Bronchial epithelial cell (primary cell): ENCODE measurements at places on chromosomes 6 and 20.

- DNase-seq = no peak
Measured at GRCh38 chr6:1971612-1972011, 273.8 kb downstream of the GMDS start.

DNA sequence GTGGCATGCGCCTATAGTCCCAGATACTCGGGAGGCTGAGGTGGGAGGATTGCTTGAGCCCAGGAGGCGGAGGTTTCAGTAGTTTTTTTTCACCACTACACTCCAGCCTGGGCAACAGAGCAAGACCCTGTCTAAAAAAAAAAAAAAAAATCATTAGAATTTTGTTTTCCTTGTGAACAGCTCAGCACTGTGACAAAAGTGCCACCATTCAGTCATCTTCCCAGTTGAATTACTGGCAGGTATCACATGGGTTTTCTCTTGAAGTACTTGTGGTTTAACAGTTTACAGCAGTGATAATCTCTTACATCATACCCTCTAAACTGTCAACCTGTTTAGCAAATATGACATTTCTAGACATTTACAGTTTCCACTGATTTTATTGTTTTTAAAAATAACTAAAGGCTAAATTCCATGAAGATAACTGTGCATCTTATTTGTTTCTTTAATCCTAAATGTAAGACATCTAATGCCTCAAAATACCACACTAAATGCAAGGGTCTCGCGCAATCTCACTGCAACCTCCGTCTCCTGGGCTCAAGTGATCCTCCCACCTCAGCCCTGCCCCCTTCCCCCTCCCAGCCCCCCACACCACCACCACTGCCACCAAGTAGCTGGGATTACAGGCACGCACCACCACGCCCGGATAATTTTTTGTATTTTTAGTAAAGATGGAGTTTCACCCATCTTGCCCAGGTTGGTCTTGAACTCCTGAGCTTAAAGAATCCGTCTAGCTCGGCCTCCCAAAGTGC lies 7.0 kb downstream of the TRPC4AP start:
- DNase-seq = no peak

DNA sequence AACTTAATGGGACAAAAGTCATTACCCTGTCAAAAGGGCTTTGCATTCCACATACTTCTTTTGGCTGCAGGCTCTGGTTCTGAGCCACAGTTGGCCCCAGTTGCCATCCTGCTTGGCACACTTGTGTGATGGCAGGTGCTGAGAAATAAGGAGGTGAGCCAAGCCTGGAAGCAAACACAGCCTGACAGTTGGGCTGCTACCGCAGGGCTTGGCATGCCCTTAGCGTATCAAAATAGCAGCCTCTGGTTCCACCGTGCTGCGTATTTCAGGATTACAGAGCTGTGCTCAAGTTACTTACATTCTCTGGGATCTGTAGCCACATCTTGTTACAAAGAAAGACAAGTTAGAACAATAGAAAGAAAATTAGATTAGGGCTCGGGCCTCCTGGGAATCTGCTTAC lies 11.1 kb downstream of the MTHFD1L start:
- DNase-seq = no peak

GRCh38 chr20:62591591-62591990 lies 50.7 kb upstream of the SLCO4A1 start:
- DNase-seq = no peak

GRCh38 chr20:38321959-38322598 lies 18.1 kb downstream of the BPI start:
- peak; percentile 51 for DNase-seq
